Activated T-cell treated with anti-CD3 and anti-CD28 coated beads, Interleukin-2, amount 50 U/mL, for 24 hours (primary cell): ENCODE measurements at places on chromosomes 11 and 22.
A peak's percentile ranks its signal among the peaks of the same experiment; 100 is the strongest.

- no peak for DNase-seq
These were observed 48.5 kb downstream of the WT1 start for GRCh38 chr11:32386770-32387377.

DNA sequence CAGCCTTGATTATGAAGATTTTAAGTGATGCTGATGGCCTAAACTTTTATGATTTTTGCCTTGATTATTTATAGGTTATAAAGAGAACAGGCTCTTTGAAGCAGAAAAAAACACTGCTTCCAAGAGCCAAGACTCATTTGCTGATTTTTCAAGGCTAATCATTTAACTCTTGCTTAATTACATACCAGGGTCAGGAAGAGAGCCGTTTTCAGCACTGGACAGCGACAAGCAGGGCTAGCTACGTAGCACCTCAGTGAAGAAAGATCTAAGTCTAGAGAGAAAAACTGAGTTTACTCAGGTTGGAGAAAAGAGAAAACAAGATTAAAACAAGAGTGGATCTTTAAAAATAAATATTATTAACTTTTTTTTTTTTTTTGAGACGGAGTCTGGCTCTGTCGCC, 615.4 kb upstream of the B3GAT1 start:
- no peak for DNase-seq

DNA sequence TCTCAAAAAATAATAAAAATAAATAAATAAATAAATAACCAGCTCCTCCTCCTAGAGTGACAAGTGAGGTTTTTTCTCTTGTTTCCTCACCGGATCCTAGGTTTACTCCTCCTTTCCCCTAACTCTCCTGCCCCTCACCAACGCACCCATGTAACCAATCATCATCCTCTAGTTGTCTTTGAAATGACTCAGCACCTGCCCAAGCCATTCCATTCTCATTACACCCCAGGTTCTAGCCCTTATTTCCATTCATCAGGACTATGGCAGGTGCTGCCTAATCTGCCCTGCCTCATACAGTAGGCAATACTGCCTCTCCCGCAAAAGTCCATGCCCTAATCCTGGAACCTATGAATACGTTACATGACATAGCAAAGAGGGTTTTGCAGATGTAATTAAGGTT, 60.4 kb downstream of the BUD13 start:
- no peak for DNase-seq

GRCh38 chr11:86769219-86769618, 31.1 kb upstream of the PRSS23 start:
- DNase-seq: no peak

DNA sequence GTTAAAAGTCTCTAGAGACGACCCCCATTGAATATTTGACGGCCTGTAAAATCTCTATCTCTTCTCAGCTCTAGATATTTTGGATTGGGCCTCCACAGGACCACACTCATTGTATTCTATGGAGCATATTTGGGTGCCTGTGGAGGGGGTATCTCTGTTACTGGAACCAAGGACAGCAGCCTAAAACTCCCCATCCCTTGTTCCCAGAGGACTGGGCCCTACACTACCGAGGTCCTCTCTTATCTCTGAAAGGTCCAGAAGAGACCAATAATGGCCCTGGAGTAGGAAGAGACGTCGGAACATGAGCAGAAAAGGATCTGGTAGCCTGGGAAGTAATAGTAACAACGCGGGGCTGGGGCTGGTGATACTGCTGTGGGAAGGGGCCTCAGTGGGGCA, 542 bp downstream of the HPS4 start:
- no peak for DNase-seq

GRCh38 chr11:112470355-112470754, 209.7 kb upstream of the PLET1 start:
- no peak for DNase-seq

- DNase-seq: no peak
These were observed 58.9 kb upstream of the SEPTIN5 start for GRCh38 chr22:19655399-19655798.

GRCh38 chr11:107017433-107018218, 650 bp downstream of the GUCY1A2 start:
- DNase-seq: peak; percentile 30

- peak; percentile 72 for DNase-seq
These were observed 60.0 kb downstream of the MYO7A start for GRCh38 chr11:77187776-77188632.

- DNase-seq: peak; percentile 77
These were observed 41.4 kb downstream of the DKK3 start for GRCh38 chr11:11966826-11967668.

GRCh38 chr22:49725516-49725915, 102.2 kb downstream of the BRD1 start:
- DNase-seq: no peak

DNA sequence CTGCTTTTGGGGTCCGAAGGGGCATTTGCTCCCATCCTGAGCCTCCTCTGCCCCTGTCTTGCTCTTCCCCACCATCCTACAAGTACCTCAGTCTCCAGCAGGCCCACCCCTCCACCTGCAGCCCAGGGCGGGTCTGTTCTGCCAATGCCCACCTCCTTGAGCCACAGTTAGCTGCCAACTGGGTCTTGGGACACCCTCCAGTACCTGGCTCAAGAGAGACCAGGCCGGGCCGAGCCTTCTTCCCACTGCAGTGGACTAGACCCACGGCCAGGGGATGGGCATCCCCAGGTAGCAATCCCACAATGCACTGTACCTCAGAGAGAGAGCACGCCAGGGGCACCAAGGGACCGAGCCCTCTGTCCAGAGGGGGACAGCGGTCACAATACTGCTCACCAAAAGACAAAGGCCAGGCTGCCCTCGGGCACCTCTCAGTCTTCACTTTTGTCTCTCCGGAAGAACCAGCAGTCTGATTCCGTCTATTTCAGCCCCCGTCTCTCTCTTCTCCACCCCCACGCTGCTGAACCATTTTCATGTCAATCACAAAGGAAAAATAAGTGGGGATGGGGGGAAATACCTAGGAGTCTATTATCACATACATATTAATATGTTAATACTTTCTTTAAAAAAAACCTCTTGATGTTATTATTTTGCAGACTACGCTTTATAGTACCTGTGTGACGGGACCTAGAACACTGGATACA, 51.7 kb downstream of the SYT13 start:
- DNase-seq: no peak

- no peak for DNase-seq
These were observed 10.7 kb downstream of the OLFML1 start for GRCh38 chr11:7495882-7496551.

DNA sequence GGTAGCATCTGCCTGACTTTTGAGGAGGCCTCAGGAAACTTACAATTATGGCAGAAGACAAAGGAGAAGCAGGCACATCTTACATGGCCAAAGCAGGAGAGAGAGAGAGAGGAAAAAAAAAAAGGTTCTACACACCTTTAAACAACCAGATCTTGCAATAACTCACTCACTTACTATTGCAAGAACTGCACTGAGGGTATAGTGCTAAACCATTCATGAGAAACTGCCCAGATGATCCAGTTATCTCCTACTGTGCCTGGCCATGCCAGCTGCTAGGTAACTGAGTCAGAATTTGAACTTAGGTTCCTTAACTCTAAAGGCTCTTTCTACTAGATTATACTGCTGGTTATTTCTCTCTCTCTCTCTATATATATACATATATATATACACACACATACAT, 7.3 kb downstream of the HORMAD2 start:
- DNase-seq: no peak

GRCh38 chr11:315516-315994, 1.7 kb downstream of the IFITM1 start:
- DNase-seq: no peak

DNA sequence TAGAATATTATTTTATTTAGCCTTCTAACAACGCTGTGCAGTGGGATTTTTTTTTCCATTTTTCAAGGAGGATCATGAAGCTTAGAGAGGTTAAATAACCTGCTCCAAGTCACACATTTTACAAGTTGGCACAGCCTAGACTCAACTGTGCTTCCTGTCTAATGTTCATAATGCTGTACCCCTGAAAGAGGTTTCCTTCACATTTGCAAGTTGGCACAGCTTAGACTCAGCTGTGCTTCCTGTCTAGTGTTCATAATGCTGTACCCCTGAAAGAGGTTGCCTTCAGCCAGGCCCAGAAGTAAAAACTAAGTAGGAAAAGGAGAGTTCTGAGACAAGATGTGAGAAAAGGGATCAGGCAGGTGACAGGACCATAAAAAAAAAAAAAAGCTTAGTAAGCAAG, 7.9 kb upstream of the HEPACAM start:
- no peak for DNase-seq

- DNase-seq: no peak
These were observed 60.2 kb upstream of the WNT11 start for GRCh38 chr11:76266286-76267100.

- peak; percentile 52 for DNase-seq
These were observed 7.2 kb downstream of the ELFN2 start for GRCh38 chr22:37419969-37420685.

GRCh38 chr11:45803971-45804760, 783 bp upstream of the SLC35C1 start:
- DNase-seq: peak; percentile 82

- no peak for DNase-seq
These were observed 314.2 kb downstream of the BLID start for GRCh38 chr11:121801781-121802180.

- no peak for DNase-seq
These were observed 1.2 kb downstream of the NDUFC2 start for GRCh38 chr11:78078218-78079167.

DNA sequence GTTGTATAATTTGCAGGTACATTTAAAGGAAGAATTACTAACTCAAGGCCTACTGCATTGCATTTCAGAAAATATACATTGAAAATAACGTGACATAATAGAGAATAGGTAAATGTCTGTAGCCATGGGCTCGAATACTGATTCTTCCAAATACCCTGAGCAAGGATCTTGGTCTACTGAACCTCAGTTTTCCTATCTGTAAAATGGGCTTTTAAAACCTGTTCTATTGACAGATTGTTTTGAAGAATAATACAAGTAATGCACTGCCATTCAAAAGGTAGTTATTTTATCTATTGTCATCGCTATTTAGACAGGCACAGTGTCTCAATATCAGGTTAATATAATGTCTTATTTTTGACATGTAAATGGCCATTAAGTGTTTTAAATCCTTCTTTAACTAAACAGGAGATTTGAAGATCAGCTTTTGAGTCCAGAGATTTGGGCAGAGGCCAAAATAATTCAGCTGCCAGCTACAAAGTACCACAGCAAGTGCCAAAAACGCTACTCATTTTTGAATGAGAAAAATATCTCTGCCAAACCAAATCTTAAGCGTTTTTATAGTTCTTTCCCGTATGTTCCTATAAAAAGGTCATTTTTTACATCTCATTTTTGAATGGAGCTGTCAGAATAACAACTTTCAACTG, 56.7 kb downstream of the CTSC start:
- DNase-seq: no peak

GRCh38 chr11:117084992-117085391, 13.2 kb downstream of the SIK3 start:
- DNase-seq: no peak

GRCh38 chr11:36558571-36559413, 9.0 kb upstream of the RAG1 start:
- DNase-seq: no peak
